Liver (tissue), 10 donors: ENCODE measurements at places on chromosomes 13 and 19.

DNA sequence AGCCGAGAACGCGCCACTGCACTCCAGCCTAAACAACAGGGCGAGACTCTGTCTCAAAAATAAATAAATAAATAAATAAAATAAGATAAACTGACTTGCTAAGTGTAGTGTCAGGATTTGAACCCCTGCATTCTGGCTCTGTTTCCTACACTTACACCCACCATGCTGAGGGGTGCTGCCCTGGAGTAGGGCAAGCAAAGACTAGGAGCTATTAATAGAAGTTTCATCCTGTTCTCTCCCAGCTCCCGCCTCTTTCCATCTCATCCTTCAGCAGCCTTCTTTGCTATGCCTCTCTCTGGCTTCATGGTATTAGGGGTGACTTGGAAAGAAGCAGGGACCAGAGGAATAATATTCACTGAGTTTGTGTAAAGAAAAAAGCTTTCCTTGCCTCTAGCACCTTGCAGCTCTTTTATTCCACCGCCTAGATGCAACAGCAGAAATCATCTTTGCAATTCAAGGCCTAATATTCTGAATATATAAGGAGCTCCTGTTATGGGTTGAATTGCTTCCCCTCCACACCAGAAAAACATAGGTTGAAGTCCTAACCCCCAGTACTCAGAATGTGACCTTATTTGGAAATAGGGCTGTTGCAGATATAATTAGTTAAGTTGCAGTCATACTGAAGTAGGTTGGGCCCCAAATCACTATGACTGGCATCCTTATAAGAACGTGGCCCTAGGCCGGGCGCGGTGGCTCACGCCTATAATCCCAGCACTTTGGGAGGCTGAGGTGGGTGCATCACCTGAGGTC, 8.7 kb upstream of the PLAUR start:
- DNase-seq, result no peak

GRCh38 chr19:932648-933552, 7.1 kb downstream of the ARID3A start:
- no peak for DNase-seq

- no peak for DNase-seq
Measured at GRCh38 chr13:37348916-37349643, 243.6 kb upstream of the CSNK1A1L start.

- no peak for DNase-seq
Measured at GRCh38 chr13:43432958-43433357, 353.8 kb downstream of the ENOX1 start.

DNA sequence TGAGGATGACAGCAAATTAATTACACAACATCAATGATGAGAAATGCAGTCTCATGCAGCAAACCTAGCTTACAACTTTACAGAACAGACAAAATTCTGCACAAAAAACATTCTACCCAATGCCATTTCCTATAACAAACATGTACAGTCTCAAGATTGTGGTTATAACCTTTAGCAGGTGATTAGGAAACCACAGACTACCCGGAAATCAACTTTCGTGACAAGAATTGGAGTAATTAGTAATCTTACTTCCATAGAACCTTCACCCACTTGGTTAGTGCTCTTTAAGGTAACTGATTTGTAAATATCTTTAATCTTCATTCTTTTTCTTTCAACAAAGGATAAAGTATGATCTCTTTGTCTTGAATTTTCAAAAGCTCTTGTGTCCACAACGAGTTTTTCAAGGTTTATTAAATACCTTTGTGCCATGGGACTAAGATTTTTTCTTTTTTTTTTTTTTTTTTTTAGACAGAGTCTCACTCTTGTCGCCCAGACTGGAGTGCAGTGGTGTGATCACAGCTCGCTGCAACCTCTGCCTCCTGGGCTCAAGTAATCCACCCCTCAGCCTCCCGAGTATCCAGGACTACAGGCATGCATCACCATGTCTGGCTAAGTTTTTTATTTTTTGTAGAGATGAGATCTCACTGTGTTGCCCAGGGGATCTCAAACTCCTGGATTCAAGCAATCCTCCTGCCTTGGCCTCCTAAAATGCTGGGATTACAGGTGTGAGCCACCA, 78.8 kb downstream of the MAP4K1 start:
- no peak for DNase-seq

- no peak for DNase-seq
Measured at GRCh38 chr13:58495668-58496067, 864.1 kb downstream of the PCDH17 start.

- no peak for DNase-seq
Measured at GRCh38 chr13:24038405-24038804, 122.1 kb upstream of the SPATA13 start.

DNA sequence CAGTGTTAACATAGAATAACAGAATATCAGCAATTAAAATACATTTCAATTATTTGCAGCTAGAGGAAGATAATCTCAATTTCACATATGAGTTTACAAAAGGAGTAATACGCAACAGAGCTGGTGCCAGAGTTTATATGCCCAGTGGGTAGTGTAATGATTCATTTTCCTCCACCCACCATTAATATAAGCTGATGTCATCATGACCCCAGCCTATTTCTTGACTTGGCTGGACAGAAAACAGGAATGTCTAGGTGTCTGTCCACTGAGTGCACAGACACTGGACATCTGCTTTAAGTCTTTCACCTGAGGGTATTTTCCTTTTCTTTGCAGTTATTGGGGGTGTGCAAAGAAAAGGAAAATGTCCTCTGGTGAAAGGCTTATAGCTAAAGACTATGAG, 335.5 kb downstream of the TBC1D4 start:
- DNase-seq, result no peak
